ENCODE measurements at places on chromosomes 3 and 15.

- DNase-seq, result no peak
Measured at GRCh38 chr15:101303408-101303807, 8.4 kb upstream of the SNRPA1 start.

- DNase-seq, result no peak
Measured at GRCh38 chr3:46737329-46737731, 19.7 kb upstream of the PRSS50 start.

- no peak for DNase-seq
Measured at GRCh38 chr3:16841041-16841753, 43.6 kb upstream of the PLCL2 start.

- DNase-seq, result no peak
Measured at GRCh38 chr3:154188846-154189245, 67.7 kb downstream of the ARHGEF26 start.

GRCh38 chr15:96416218-96416933 lies 85.9 kb downstream of the NR2F2 start:
- DNase-seq, result no peak

DNA sequence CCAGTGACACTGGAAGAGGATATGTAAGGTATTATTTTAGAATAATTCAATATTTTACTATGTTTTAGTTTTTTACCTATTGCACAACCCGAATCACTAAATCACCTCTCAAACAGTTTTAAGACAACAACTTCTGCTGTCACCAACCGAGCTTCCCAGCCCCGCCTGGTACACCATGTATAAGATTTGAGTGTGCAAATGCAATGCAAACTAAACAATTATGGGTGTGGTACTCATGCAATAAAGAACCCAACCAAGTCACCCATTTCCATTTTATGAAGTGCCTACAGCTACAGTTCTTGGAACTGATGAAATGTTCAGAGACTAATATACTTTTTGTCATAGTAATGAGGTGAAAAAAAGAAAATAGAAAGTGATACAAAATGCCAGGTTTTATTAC lies 256.2 kb downstream of the TAFA4 start:
- no peak for DNase-seq

- no peak for DNase-seq
Measured at GRCh38 chr3:99878005-99878404, 60.3 kb downstream of the CMSS1 start.

GRCh38 chr15:67361100-67361499 lies 106.5 kb downstream of the IQCH start:
- no peak for DNase-seq

DNA sequence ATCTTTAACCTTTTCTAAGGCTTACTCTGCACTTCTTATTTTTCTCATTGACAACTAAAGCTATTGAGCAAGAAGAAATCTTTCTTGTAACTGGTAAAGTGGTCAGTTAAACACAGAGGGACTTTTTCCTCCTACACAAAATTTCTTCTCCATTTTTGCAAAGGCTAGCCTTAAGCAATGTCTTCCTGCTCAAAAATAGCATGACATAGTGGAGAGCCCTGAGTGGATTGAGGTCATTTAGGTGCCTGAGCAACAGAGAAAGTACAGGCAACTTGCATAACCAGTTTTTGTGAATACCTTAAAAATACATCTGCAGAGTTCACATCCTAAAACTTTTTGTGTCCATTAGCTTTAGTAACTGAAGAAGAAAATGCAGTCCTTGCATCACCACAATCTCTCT lies 144.7 kb upstream of the TTC14 start:
- no peak for DNase-seq

- no peak for DNase-seq
Measured at GRCh38 chr3:169026543-169027182, 636.8 kb downstream of the MECOM start.

Measured in NCI-H146 (cell line).